ENCODE measurements at places on chromosomes 16 and 17.
A peak's percentile ranks its signal among the peaks of the same experiment; 100 is the strongest.

GRCh38 chr16:14151256-14152030 lies 80.3 kb downstream of the MRTFB start:
- peak; percentile 12 for DNase-seq

GRCh38 chr16:66159987-66160386 lies 206.5 kb upstream of the CDH5 start:
- no peak for DNase-seq

DNA sequence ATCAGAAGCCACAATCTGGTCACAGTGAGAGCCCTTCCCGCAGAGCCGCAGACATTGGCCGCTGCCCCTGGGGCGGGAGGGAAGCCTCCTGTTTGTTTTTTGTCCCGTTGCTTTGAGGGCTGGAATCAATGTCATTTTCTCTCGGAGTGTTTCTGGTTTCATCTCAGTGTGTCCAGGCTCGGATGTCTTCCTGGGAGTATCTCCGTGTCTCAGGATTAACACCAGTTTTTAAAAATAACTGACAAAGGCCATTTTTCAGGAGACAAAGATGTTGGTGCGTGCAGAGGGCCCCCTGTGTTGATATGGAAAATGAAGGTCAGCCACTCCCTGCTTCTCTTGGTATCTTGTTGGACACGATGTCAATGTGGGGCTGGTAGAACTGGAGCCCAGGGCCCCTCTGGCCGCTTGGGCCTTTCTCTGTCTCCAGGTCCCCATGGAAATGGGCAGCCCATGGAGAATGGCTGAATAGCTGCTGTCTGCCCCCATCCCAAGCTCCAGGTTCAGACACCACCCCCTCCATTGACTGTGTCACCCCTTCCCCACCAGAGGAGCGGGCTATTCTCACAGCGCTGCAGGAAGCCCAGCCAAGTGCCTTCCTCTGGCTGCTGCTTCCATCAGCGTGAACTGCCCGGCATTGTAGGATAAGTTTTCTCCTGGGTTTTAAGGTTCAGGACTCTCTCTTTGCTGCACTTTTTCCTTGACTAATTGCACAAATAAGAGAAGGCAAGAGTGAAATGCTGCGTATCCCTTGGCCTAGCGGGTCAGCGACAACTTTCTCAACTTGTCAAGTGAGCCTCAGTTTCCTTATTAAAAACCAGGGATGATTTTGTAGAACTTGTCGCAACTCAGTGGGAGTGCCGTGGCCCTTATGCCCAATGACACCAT lies 72.2 kb upstream of the METTL9 start:
- no peak for DNase-seq

GRCh38 chr16:5885521-5885920 lies 787.9 kb upstream of the EEF2KMT start:
- no peak for DNase-seq

- DNase-seq, result no peak
Observed at GRCh38 chr17:48269209-48269608, 160.8 kb downstream of the SKAP1 start.

GRCh38 chr16:53501216-53501859 lies 1.7 kb downstream of the AKTIP start:
- DNase-seq, result no peak

GRCh38 chr17:28518132-28518531 lies 12.0 kb downstream of the FOXN1 start:
- no peak for DNase-seq

DNA sequence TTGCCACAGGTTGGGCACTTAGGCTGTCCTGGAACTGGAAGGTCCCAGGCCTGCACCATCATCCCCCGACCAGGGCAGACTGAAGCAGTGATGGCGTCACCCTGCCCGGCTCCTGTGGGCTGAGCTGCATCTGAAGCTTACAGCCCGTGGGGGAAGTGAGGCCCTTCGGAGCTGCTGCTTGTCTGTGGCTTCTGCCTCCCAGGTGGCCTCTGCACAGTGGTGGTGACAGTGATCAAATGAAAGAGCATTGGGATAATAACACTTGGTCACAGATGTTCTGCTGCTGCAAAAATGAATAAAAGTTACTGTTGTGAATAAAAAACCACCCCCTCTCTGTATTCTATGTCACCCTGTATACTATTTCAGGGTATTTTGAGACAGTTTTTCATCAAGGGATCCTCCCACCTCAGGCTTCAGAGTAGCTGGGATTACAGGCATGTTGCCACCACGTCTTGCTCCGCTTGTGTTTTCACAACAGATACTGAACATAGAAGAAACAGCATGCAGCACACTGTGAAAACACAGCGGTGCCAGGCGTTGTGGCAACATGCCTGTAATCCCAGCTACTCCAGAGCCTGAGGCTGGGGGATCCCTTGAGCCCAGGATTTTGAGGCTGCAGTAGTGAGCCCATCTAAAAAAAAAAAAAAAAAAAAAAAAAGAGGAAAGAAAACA lies 165.0 kb downstream of the LGALS9B start:
- DNase-seq, result no peak

DNA sequence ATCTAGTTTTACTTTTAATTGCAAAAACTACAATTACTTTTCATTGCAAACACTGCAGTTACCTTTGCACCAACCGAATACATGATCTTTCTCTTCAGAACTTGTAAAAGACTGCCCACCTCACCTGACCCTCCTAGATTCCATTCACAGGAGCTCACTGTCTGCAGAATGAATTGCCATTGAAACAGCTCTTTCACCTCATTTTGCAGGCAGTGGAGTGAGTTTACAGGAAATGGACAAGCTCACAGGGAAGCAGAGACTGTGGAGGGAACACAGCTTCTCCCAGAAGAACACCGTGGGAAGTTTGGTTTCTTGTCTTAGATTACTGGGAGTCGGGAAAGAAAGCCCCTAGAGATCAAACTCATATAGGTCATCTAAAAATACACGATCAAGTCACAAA lies 439.7 kb upstream of the RBFOX1 start:
- DNase-seq, result no peak

- DNase-seq, result no peak
Observed at GRCh38 chr17:66595893-66596292, 239.0 kb upstream of the CACNG5 start.

DNA sequence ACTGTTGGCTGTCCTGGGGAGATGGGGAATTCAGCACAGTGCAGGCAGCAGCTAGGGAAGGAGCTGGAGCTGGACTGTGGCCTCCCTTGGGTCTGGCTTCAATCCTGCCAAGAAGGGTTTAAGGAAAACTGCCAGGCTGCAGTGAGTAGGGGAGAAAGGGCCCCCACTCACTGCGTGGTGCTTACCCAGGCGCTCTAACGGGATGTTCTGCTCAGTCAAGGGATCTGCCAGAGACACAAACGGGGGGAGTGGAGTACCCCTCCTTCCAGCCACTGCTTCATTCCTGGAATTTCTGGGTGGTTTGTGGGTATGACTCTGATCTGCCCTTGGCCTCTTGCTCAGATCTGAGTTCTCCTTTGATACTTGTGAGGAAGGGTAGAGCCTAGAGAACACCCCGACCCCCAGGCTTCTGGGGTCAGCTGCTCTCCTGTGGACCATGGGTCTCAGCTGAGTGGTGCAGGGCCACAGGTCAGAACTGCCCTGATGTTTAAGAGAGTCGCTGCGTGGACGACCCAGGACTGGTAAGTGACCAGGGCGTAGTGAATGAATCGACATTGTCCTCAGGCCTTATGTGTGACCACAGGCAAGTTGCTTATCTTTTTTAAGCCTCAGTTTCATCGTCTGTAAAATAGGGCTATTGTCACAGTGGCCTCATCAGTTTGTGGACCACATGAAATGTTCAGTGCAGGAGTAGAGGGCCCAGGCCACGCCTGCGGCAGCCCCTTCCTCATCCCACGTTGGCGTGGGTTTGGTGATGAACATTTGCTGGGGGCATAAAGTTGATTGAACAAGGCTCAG lies 9.6 kb downstream of the CRISPLD2 start:
- no peak for DNase-seq

DNA sequence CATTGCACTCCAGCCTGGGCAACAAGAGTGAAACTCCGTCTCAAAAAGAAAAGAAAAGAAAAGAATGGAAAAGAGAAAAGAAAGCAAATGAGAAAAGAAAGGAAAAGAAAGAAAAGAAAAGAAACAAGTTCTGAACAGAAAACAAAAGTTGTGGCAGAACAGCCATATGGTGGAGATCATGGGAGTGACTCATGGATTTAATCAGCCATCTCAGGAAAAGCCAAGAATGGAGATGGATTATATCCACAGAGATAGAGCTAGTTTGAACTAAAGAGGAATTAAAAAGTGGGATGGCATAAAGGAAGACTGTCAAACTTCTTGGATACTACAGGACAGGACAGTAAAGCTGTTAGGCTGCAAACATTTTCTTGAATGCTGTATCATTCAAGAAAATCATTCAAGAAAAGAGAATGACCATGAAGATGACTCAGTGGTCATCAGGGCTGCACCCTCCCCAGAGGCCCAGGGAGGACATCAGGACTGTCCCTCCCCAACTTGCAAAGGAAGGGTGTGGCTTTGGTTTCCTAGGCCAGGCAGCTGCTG lies 120.6 kb downstream of the USP22 start:
- no peak for DNase-seq

GRCh38 chr17:50152736-50153135 lies 2.3 kb upstream of the PPP1R9B start:
- DNase-seq, result no peak
